DMS53 (cell line): ENCODE measurements at places on chromosomes 1 and 21.

DNA sequence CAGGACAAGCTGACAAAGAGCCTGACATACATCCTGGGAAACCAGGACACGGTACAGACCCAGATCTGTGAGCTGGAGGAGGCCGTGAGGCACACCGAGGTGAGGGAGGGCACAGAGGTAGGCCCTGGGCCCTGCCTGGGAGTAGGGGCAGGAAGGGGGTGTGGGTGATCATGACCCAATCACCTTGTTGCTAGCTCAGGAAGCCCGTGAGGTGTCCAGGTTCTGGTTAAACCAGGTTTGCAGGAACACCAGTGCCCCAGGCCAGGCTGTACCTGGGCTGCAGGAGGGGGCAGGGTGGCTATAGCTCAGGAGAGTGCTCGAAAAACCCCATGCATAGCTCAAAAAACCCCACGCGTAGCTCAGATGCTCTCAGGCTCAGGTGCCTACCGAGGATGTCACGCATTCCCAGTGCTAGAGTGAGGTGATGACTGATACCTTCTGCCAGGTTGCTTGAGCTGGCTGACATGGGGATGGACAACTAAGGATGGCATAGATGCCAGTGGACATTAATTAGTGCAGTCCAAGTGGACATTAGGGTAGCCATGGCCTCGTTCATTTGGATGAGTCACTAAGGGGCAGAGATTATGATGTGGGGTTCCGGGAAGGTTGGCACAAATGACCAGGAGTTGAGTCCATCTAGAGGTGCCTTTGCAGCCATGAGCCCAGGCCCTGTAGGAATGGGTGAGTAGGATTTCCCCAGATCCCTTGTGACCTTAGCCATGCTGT, 3.7 kb downstream of the TRIM46 start:
- DNase-seq = no peak

- no peak for DNase-seq
Observed at GRCh38 chr1:109243221-109243620, 6.1 kb upstream of the CELSR2 start.

GRCh38 chr1:24983006-24983680, 53.1 kb upstream of the RUNX3 start:
- no peak for DNase-seq

DNA sequence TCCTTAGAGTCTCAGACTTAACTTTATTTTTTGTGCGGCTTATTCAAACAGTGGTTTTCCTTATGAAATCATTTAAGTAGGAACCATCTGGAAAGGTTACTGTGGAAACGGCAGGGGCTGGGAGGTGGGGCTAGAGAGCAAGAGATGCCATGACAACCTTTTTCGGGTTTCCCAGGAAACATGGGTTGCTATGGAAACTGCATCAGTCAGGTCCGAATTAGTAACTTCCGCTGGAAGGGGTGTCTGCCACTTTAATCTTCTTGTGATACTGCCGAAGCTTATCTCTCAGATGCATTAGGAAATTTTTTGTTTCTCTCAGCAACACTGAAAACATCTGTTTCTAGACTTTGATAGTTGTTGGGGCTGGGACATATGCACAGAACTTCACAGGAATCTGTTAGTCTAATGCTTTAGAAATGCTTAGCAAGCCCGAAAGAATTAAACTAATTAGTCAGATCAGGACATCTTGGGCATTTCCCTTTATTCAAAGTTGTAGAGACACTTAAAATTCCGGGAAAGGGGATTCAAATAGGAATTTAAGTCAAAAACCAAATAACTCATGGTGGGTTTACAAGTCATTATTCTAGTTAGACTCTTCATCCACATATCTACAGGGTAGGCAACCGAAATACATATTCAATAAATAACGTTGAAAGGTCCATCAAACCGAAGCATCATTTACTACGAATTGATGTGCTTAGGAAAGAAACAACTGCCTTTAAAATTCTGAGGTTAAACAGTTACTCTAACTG, 2.6 kb downstream of the KCNA3 start:
- no peak for DNase-seq

DNA sequence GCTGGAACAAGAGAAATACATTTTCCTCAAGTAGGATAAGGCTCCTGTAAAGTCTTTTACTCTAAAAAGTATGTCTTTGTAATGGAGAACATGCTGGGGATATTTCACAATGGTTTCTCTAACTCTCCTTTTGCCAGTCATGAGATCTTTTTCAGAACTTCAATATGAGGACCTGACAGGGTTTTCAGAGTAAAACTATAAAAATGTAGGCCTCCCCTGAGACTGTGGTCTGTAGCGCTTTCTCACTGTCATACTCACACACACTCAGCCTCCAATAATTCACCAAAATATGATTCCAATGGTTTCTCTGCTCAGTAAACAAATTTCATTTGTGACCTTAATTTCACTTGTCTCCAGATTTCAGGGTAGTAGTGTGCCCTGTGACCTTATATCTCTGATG, 440.1 kb upstream of the PTBP2 start:
- DNase-seq = no peak

- peak; percentile 21 for DNase-seq
Observed at GRCh38 chr1:6209661-6210580, 4.0 kb downstream of the RNF207 start.

- peak; percentile 46 for DNase-seq
Observed at GRCh38 chr1:1982379-1983232, 21.0 kb downstream of the CFAP74 start.
